ENCODE measurements at places on chromosomes 6 and 20.
A peak's percentile ranks its signal among the peaks of the same experiment; 100 is the strongest.

DNA sequence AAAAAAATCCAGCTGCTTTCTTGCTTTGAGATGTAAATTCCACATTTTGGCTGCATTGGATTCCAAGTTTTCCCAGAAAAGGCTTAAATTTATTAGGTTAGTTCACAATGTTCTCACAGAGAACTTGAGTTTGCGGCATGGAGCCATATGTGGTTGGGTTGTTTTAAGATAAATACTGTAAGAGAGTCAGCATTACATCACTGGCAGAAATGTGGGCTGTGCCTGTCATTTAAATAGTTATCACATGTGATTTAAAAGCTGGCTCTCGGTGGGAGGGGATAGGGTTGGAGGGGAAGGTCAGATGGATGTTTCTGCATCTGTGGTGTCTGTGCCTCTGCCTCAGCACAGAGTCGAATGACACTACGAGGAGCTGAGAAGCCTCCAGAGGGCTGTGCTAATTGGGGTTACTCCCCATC is 73.8 kb upstream of the SCP2D1 start:
- peak; percentile 71 for DNase-seq

GRCh38 chr6:151663559-151663958 is 143.9 kb upstream of the ESR1 start:
- no peak for DNase-seq

- DNase-seq = no peak
Observed at GRCh38 chr20:661474-662270, 8.7 kb upstream of the SRXN1 start.

DNA sequence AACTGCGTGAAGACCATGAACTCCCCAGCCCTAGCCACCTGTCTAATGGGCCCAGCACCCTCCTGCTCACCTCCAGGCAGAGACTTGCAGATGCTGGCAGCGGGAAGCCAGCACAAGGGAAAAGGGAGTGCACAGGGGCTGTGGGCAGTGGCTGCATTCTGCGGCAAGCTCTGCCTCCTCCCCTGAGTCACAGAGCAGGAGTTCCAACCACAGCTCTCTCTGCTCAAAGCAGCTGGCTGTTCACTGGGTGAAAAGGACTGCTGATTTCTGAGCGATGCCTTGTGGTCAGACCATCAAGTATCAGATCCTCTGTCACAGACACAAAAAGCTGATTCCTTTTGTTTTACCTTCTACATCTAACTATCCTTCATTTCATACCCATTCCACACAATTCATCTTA is 10.5 kb downstream of the NKX2-2 start:
- no peak for DNase-seq

DNA sequence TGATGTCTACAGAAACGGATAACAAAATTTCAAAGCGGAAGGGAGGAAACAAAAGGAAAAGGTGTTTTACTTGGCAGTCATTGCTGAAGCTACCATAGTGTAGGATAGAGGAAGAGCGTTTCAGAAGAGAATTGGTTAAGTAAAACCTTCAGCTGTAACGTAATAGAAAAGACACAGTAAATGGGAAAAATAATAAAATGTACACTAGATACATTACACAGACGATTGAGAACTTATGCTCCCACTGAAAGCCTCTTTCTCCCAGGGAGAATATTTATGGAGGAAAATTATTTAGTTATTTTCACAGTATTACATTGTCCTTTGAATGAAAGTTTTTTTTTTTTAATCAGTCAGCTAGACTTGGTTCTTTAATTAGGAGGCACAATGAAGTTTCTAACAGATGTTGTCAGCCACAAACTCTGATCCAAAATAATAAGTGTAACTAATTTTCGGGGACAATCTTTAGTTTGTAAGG is 90.7 kb upstream of the PRDM1 start:
- no peak for DNase-seq

DNA sequence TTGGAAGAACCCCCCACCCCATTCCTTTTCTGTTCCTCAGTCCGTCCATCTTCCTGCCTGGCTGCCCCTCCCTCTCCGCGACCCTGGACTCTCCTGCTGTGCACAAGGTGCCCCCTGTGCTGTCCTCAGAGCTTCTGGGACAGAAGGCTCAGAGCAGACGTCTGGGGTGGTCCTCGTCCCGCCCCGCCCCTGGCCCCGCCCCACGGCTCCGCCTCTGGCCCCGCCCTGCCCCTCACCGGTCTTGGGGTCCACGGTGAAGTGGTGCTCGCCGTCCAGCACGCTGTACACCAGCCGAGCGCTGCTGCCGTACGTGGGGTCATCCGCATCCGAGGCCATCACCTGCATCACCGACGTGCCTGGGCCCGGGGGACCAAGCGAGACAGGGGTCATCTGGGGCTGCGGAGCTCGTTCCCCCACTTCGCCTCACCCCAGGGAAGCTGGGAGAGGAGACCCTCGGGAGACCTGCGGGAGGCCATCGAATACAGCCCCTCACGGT is 81.0 kb downstream of the CDH22 start:
- DNase-seq = no peak

- no peak for DNase-seq
Observed at GRCh38 chr20:15895126-15895525, 678.1 kb downstream of the KIF16B start.

GRCh38 chr20:62473717-62474603 is 1.8 kb downstream of the GATA5 start:
- no peak for DNase-seq

GRCh38 chr20:31355981-31356380 is 12.4 kb upstream of the DEFB118 start:
- DNase-seq = no peak

DNA sequence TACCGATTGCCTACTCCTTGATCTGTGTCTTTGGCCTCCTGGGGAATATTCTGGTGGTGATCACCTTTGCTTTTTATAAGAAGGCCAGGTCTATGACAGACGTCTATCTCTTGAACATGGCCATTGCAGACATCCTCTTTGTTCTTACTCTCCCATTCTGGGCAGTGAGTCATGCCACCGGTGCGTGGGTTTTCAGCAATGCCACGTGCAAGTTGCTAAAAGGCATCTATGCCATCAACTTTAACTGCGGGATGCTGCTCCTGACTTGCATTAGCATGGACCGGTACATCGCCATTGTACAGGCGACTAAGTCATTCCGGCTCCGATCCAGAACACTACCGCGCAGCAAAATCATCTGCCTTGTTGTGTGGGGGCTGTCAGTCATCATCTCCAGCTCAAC is 13.5 kb downstream of the CCR6 start:
- DNase-seq = no peak

GRCh38 chr20:17614176-17614811 is 44.4 kb downstream of the DSTN start:
- DNase-seq = no peak

GRCh38 chr6:56798163-56798562 is 155.5 kb upstream of the DST start:
- DNase-seq = peak; percentile 58

DNA sequence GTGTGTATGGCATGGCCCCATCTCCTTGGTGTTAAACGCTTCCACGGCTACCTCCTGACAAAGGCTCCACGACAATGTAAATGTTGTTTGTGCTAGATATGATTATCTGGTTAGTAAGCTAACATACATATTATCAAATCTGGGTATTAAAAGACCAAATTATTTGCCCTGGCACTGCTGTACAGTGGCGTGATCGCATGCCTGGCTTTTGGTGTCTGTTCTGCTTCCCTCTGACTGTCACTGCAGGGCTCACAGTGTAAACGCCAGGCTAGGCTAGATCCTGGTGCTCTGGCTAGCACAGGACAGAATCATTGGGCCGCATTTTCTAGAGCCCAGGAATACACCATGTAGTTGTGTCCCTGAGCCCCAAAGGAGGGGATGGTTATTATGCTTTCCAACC is 38.7 kb downstream of the CD164 start:
- DNase-seq = no peak
